AG08395 (cell line): ENCODE measurements at places on chromosomes 1 and 21.
A peak's percentile ranks its signal among the peaks of the same experiment; 100 is the strongest.

GRCh38 chr1:22489278-22489677 lies 37.6 kb downstream of the ZBTB40 start:
- DNase-seq: no peak

GRCh38 chr1:180620581-180620980 lies 11.2 kb upstream of the XPR1 start:
- DNase-seq: no peak

GRCh38 chr1:206058927-206059292 lies 5.9 kb downstream of the RHEX start:
- no peak for DNase-seq

GRCh38 chr1:197868751-197869489 lies 33.5 kb upstream of the C1orf53 start:
- DNase-seq: peak; percentile 75

DNA sequence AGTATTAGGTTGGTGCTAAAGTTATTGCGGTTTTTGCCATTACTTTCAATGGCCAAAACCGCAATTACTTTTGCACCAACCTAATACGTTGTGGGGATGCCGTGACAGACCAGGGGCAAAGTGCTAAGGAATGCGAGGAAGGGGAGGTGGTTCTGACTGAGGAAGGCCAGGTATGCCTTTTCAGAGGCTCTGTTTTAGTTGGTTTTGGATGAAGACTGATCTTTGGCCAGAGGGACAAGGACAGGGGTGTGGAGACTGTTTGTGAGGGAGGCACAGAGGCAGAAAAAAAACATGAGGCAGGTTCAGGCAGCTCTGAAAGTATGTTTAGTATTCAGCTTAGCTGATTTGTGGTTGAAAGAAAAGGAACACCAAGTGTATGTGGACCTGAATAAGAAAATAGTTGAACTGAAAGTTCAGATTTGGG lies 358.2 kb downstream of the RPS6KC1 start:
- no peak for DNase-seq

DNA sequence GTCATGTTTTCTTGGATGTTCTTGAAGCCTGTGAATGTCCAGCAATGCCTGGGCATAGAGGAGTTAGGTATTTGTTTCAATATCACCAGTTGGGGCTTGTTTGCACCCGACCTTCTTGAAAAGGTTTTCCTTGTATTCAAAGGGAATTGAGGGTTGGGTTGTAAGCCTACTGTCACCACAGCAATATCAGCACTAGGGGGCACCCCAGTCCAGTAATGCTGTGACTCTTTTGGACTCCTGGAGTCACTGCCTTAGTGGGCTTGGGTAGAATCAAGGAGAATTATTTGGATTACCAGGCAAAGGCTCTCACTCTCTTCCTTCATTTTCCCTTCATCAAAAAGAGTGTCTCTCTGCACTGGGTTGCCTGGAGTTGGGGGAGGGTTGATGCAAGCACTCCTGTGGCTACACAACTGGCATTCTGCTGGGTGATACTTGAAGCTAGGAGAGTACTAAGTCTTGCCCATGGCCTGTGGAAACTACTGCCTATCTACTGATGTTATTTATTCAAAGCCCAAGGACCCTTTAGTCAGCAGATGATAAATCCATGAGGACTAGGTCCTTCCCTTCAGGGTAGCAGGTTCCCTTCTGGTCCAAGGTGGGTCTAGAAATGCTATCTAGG lies 34.5 kb downstream of the OR10R2 start:
- no peak for DNase-seq

DNA sequence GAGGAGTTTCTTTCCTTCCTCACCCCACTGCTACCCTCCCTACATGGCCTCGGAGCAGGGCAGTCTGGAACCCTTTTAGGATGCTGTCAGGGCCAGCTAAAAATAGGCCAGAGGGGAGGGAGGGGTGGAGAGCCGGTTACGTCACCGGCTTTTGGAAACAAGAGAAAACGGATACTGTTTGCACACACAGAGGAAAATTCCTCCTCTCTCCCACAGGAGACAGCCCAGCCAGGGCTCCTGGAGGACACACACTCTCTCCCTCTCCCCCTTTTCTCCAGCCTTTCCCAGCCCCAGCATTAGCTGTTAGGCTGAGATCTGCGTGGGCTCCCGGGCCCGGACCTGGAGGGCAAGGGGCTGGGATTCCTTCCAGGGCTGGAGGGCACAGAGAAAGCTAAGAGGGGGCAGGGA lies 20.0 kb upstream of the ALDH4A1 start:
- peak; percentile 91 for DNase-seq

DNA sequence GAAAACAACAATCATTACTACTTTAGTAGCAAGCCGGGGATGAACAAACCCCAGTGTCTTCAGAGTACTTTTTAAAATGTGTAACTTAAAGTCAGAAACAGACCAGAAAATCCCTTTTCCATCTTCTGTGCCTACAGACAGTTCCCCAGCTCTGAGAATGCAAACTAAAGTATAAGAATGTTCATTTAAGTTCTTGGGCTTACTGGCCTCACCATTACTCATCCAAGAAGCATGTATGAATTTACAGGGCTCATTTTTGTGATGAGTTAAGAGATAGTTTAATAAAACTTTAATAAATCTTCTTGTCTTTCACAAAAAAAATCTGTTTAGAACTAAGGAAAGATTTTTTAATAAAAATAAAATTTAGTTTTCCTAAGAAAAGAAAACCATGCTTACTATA lies 4.6 kb downstream of the LPGAT1 start:
- DNase-seq: peak; percentile 53

DNA sequence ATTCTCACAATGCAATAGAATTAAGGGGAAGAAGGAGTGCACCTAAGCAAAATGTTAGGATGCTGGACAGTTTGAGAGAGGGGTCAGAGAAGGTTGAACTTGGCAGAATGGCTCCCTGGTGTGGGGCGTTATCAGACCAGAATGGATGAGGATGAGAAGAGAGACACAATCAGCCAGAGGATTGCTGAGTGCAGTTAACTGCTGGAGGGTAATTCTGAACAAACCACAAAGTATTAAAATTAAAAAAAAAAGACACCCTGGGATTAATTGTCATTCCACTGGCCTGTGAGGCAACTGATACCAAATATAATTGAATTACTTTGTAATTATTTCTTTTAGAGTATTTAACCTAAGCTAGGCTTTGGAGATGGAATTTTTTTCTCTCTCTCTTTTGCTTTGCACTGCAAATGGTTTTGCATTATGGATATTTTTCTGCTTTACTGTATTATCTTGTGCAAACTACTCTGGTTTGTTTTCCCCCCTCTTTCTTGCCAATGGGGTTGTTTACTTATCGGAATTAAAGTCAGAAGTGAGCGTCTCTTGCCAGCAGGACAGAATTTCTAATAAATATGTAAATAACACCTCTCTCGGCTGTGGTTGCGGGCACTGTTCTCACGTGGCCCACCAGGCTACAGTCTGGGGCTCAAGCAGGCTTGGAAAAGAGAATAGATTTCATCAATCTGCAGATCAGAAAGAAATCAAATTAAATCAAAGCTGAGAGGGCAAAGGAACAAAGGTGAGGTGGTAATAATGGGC lies 572.9 kb upstream of the CAMK1G start:
- DNase-seq: no peak

GRCh38 chr1:159152031-159152430 lies 19.4 kb upstream of the CADM3 start:
- no peak for DNase-seq

DNA sequence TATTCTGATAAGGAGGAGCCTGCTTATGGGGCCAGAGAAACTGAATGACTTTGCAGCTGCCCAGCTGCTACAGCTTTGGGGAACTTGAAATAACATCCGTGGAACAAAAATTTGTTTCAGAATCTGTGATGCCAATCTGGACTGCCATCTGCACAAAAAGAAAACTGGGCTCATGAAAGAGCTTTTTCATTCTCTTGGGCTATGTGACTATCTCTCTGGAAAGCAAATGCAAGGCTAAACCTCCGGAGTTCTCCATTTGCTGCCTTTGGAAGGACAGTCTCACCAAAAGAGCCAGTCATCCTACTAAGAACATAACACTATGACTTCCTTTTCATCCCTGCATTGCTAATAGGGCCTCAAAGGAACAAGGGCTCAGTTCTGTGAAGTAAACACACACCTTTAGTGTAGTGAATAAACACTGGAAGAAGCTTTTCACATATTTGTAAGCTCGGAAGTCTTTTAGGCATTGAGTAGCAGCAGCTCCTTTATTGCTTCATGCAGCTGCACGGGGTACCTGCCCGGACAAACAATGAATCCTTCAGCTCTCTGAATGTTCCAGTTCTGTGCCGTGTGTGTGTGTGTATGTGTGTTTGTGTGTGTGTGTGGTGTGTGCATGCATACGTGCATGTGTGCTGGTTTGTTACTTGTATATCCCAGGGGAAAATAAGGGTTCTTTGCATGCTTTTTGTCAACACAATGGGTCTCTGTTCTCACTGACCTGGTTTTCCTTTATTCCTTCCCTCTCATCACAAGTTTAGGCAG lies 255.5 kb upstream of the SGIP1 start:
- DNase-seq: no peak

- no peak for DNase-seq
These were observed 35.8 kb downstream of the ECE1 start for GRCh38 chr1:21254335-21254951.

DNA sequence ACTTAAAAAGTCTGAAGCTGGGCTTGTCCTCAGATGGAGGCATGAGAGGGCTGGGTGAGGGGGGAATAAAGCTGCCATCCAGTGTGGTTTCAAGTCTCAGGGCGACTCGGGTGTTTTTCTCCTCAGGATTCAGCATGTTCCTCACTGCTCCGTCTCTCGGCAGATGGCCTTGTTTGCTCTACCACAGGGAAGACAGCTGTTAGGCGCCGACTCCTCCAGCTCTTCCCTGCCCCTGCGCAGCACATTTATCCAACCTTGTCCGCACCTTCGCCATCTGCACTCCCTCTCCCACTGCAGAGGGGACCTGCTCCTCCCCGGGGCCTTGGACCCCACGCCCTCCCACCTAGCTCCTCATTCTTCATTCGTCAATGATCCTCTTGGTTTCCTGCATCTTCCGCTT lies 16.6 kb upstream of the S100A11 start:
- no peak for DNase-seq

DNA sequence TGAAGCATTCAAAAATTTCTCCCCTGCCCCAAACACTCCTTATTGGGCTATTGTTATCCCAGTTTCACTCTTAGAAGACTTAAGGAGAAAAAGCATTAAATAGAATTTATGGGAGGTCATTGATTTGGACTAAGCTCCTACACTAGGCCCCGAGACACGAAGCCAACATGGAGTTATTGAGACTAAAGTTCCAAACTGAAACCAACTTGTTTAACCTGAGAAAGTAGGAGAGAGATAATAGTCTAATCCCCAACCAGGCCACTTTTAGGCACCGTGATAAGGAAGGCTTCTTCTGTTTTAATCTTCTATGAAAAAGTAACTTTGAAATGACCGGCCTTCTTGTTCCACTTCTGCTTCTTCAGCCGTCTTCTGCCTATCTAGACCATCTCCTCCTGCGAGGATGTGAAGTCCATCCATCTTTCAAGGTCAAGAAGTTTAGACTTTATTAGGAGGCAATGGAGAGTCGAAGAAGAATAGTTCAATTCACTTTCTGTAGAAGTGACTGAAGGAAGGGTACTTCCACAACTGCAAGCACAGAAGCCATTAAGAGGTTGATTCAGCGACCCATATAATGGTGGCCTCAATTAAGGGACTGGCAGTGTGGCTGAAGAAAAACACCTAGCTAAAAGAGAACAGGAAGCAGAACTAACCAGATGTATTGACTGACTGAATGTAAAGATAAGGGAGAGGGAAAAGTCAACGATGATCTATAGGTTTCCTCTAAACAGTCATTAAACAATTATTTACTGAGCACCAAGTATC lies 428.8 kb downstream of the SMYD3 start:
- DNase-seq: no peak

DNA sequence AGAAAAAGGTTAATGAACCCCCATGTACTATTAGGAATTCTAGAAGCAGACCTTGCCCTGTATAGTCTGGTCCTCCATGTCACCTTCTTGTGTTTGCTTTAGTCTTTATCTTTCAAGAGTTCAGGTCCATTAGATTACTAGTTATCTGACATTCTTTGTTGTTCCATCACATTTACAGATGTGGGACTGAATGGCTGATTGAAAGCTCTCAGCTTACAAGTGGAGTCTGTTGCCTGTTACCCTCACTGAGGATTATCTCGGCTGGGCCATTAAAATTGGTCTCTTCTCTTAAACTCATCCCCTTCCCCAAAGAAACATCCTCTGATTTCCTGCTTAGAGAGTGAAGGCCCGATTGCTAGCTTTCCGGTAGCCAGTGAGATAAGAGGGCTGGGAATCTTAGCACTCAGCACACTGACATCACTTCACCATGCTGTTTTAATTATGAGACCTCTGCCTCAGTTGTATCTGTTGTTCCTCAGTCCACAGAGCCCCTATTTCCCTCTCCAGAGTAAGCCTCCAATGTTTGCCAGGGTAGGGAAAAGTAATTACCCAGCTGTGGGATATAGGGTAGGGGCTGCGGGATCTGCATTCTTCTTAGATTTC lies 76.8 kb downstream of the LPGAT1 start:
- no peak for DNase-seq

DNA sequence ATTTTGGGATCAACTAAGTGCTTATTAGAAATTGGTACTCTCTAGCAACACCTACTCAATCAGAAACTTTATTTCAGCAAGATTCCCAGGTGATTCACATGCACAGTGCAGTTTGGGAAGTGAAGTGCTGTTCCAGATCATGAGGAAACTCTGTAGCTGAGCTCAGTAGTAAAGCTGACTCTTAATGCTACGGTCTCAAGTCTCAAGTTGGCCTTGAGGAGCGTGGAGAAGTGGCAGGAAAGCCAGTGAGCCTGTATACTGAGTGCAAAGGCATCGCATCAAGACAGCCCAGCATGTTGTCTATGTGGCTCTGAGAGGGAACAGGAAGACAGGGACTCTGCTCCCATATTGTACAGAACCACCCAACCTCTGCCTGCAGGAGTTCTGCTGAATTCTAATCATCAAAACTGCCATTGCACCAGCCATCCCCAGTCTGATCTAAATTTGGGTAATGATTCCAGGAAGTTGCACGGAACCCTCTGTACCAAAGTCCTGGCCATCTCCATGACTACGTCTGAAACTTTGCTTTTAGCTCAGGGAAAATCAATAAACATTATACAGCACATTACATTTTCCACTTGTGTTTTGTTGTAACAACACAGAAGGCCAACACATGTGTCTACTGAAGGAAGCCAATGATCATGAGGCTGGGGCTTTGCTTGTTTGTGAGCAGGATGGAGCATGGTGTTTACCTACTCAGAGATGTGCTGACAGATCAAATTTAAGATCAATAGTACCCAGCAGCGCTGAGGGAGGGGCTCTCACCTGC lies 105.1 kb upstream of the TLR5 start:
- no peak for DNase-seq

GRCh38 chr1:213120386-213120785 lies 69.3 kb downstream of the RPS6KC1 start:
- no peak for DNase-seq

- DNase-seq: no peak
These were observed 5.3 kb upstream of the LCE3D start for GRCh38 chr1:152585586-152585985.

- no peak for DNase-seq
These were observed 241.9 kb downstream of the RWDD3 start for GRCh38 chr1:95475686-95476457.

- no peak for DNase-seq
These were observed 30.3 kb downstream of the UBR4 start for GRCh38 chr1:19179597-19180264.

- peak; percentile 30 for DNase-seq
These were observed 81.4 kb downstream of the NENF start for GRCh38 chr1:212514056-212514614.

- no peak for DNase-seq
These were observed 35.3 kb upstream of the RIPK4 start for GRCh38 chr21:41802198-41802584.

- peak; percentile 15 for DNase-seq
These were observed 98.6 kb upstream of the LPGAT1 start for GRCh38 chr1:211928993-211929637.

GRCh38 chr1:109894823-109895719 lies 15.6 kb upstream of the CSF1 start:
- DNase-seq: no peak

GRCh38 chr1:59765011-59765730 lies 49.6 kb upstream of the HOOK1 start:
- no peak for DNase-seq
